ENCODE measurements at places on chromosomes 12 and 14. TPM values are rescaled to one million over a fixed set of nuclear protein-coding genes. Genes with fewer than 3 reads are reported as not detected.

GRCh38 chr12:118429688-118430383 is 53.5 kb downstream of the SUDS3 start:
- H3K4me1 ChIP-seq, result no peaks in the 10 kb centered on the region
- no peaks in the 10 kb centered on the region for H3K27me3 ChIP-seq
- no peak for DNase-seq
- H3K27ac ChIP-seq, result no peak overlapping the region
- H3K36me3 ChIP-seq, result no peaks in the 10 kb centered on the region

- H3K27ac ChIP-seq, result peak overlapping the region; percentile 92
- peaks cover 2% of the 10 kb centered on the region for H3K36me3 ChIP-seq
- peak; percentile 75 for DNase-seq
- no peak overlapping the region for H3K4me3 ChIP-seq
Measured at GRCh38 chr14:50045039-50045711, 71.2 kb downstream of the VCPKMT start.

- peaks cover 57% of the 10 kb centered on the region for H3K4me1 ChIP-seq
- peak; percentile 44 for DNase-seq
- no peaks in the 10 kb centered on the region for H3K27me3 ChIP-seq
- H3K36me3 ChIP-seq, result no peaks in the 10 kb centered on the region
Measured at GRCh38 chr12:57896434-57897201, 44.7 kb upstream of the ATP23 start.

DNA sequence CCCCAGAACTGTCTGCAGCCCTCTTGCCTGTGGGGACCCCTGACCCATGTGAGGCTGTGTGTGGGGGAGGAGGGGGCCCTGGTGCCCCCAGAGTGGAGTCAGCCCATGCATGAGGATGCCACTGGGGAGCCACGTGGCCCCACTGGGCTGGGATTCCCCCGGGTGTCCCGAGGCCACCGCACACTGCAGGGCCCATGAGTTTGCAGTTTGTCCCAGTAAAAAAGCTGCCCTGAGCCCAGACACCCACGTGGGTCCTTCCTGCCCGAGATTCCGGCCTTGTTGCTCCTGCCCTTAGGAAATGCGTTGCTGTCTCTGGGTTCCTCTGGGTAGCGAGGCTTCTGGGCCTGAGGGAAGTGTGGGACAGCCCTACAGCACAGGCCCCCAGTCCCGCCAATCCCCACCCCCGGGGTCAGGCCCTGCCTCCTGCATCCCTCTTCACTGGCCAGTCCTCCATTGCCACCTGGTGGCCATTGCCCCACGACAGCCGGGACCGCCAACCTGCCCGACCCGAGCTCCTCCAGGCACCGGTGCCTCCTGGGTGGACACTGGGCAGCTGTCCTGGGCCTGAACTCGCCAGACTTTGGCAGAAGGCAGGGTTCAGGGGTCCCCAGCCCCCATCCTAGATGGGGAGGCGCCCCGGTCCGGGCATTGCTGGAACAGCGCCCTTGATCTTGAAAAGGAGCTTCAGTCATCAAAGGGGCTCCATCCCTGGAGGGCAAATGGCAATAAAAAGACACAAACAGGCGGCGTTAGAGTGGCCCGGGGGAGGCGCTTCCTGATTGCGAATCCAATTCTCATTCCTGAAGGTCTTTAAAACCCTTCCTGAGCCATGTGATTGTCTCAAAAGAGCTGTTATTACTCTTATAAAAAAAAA is 15.6 kb upstream of the C14orf180 start:
- H3K4me1 ChIP-seq, result peaks cover 12% of the 10 kb centered on the region
- H3K27ac ChIP-seq, result no peak overlapping the region
- H3K27me3 ChIP-seq, result no peaks in the 10 kb centered on the region
- H3K4me3 ChIP-seq, result no peak overlapping the region

- no peak for DNase-seq
- no peak overlapping the region for H3K27ac ChIP-seq
- H3K27me3 ChIP-seq, result no peaks in the 10 kb centered on the region
Measured at GRCh38 chr14:35858521-35859209, 32.5 kb downstream of the BRMS1L start.

GRCh38 chr14:93936245-93936644 is 9.1 kb downstream of the FAM181A start:
- no peak overlapping the region for H3K4me3 ChIP-seq
- peaks cover 11% of the 10 kb centered on the region for H3K4me1 ChIP-seq
- H3K27me3 ChIP-seq, result peaks cover 11% of the 10 kb centered on the region

DNA sequence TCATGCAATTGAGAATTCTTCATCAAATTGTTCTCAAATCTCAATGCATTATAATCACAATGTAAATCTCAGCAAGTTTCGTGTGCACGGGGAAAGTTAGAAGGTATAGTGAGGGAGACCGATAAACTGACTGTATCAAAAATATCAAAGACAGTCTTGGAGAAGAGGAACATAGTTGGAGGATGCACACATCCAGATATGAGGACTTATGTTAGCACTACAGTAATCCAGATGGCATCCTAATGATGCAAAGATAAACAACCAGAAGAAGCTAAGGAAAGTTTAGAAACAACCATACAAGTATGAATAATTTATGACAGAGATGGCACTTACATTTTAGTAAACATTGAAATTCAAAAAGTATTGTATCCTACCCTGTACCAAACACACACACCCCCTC is 760.1 kb downstream of the RPS29 start:
- no peak for DNase-seq
- H3K4me1 ChIP-seq, result no peaks in the 10 kb centered on the region
- no peaks in the 10 kb centered on the region for H3K36me3 ChIP-seq
- H3K27ac ChIP-seq, result no peak overlapping the region

DNA sequence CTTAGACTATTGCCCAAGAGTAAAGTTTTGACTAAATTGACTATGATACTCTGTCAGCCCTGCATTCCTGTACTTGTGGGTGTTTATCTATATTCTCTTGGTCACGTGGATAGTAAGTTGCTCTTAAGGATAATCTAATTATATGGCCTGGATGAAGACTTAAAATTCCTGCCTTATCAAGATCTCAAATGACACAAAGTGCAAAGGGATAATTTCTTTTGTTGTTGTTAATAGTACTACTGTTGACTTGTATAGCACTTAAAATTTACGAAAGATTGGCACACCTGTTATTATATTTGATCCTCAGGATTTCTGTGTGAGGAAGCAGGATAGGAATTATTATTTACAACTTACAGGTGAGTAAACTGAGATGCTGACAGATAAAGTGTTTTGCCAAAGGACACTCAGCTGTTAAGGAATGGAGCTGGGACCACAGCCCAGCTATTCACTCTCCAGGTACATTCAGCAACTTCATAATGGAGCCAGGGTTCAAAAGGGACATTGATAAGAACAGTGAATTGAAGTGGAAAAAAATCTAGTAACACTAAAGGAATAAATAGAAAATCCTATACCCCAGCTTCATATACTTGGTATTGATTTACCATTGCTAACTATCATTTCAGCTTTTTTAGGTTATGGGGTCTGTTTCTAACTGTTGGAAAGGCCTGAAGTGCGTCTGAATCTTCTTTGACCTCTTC is 53.4 kb upstream of the EVL start:
- H3K27me3 ChIP-seq, result no peaks in the 10 kb centered on the region
- no peak overlapping the region for H3K27ac ChIP-seq
- H3K36me3 ChIP-seq, result no peaks in the 10 kb centered on the region
- H3K4me1 ChIP-seq, result no peaks in the 10 kb centered on the region

DNA sequence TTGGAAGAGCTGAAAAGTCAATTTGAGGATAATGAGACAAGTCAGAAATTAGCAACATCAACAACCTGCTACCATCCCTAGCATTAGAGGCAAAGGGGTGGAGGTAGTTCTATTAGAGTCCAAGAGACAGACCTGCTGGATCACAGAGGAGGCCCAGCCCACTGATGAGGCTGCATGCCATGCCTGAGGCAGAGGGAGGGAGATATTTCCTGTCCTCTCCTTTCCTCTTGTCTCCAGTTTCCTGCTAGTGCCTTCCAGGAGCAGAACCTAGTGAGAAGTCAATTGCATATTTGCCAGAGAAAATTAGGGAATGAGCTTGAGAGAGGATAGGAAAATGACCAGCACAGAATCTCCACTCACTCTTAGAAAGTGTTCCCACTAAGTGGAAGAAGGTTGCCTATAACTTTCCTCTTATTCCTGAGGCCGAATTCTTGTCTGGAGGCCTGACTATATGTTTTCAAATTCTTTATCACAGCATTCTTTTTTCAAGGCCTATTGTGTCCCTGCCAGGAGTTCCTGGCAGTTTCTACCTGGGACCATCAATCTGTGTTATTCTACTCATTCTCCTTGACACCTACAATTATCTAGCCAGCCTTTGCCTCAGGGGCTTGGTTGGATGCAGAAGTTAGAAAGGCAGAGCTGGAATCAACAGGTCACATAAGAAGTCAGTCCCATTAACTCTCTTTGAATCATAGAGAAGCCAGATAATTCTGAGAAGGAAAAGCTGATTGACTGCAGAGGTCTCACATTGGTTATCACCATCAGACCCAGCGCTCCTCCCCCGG is 121.9 kb downstream of the EMP1 start:
- H3K36me3 ChIP-seq, result no peaks in the 10 kb centered on the region
- H3K4me3 ChIP-seq, result no peak overlapping the region
- DNase-seq, result no peak
- H3K27ac ChIP-seq, result no peak overlapping the region
- no peaks in the 10 kb centered on the region for H3K27me3 ChIP-seq

DNA sequence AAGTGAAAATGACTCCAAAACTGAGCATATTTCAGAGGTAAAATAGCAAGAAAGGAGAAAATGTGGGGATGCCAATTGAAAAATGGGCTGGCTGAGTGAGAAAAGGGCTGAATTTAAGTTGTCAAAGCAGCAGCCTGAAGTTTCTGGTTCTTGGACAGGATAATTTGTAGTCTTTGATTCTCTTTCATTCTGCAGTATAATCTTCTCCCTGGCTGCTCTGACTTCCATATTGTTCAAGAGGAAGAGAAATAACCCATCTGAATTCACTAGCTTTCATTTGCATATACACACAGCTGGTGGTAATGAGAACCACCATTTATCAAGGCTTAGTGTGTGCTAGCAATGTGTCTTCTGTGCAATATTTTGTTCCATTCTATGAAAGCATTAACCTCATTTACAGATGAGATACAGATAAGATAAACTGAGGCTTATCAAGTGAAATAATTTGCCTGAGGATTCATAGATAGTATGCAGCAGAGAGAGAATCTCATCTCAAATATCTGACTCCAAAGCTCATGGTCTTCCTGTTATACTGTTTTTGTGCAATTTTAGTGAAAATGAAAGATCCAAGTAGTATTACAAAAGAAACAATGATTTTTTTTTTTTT is 184.2 kb downstream of the TMTC2 start:
- no peak for DNase-seq
- no peaks in the 10 kb centered on the region for H3K36me3 ChIP-seq
- H3K4me3 ChIP-seq, result no peak overlapping the region
- H3K27ac ChIP-seq, result no peak overlapping the region
- H3K27me3 ChIP-seq, result no peaks in the 10 kb centered on the region

DNA sequence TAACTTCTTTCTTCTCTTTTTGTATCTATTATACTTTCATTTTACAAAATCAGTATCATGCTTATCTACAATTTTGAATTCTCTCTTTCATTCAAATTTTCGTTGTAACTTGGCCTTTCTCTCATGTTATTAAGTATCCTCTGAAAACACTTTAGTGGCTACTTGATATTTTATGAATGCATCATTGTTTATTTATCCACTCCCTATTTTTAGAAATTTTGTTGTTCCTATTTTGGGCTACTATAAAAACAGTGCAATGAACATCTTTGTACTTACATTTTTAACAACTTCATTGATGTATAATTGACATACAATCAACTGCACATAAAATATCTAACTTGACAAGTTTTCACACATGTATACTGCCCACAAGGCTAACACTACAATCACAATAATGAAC is 44.0 kb upstream of the AMIGO2 start:
- no peaks in the 10 kb centered on the region for H3K4me1 ChIP-seq
- H3K36me3 ChIP-seq, result no peaks in the 10 kb centered on the region
- H3K27ac ChIP-seq, result no peak overlapping the region
- H3K4me3 ChIP-seq, result no peak overlapping the region

GRCh38 chr12:54012631-54013409 is 4.0 kb downstream of the HOXC8 start:
- no peak overlapping the region for H3K4me3 ChIP-seq
- H3K27me3 ChIP-seq, result no peaks in the 10 kb centered on the region
- DNase-seq, result no peak
- H3K36me3 ChIP-seq, result no peaks in the 10 kb centered on the region
- H3K27ac ChIP-seq, result no peak overlapping the region

- no peak for DNase-seq
- H3K36me3 ChIP-seq, result no peaks in the 10 kb centered on the region
- no peaks in the 10 kb centered on the region for H3K27me3 ChIP-seq
- no peak overlapping the region for H3K27ac ChIP-seq
- H3K4me1 ChIP-seq, result no peaks in the 10 kb centered on the region
Measured at GRCh38 chr12:103774977-103775560, 66.0 kb downstream of the NT5DC3 start.

DNA sequence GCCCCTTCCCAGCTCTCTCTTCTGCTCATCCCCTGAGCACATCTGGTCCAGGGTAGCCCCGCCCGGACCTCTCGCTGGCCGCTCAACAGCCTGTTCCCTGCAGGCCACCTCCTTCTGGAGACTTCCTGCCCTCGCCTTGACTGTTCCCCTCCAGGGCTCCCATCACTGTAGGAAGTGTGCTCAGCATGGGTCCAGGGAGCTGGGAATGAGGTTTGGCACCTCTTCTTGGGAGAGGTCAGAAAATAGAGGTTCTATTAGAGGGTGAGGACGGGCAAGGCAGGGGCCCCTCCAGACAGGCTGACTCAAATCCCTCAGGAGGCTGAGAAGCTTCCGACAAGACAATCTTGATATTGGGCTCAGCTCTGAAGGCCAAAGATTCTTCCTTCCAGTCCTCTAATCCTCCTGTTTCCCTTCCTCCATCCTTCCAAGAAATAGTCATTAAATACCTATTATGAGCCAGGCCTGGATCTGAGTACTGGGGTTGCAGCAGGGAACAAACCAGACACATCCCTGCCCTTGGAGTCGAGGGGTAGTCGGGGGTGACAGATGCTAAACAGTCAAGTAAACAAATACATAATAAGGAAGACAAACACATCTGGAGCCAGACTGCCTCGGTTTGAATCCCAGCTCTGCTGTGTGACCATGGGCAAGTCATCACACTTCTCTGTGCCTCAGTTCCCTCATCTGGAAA is 30.6 kb downstream of the CMKLR1 start:
- no peak for DNase-seq
- H3K27me3 ChIP-seq, result no peaks in the 10 kb centered on the region
- no peaks in the 10 kb centered on the region for H3K4me1 ChIP-seq
- H3K36me3 ChIP-seq, result no peaks in the 10 kb centered on the region
- H3K27ac ChIP-seq, result no peak overlapping the region
- no peak overlapping the region for H3K4me3 ChIP-seq

DNA sequence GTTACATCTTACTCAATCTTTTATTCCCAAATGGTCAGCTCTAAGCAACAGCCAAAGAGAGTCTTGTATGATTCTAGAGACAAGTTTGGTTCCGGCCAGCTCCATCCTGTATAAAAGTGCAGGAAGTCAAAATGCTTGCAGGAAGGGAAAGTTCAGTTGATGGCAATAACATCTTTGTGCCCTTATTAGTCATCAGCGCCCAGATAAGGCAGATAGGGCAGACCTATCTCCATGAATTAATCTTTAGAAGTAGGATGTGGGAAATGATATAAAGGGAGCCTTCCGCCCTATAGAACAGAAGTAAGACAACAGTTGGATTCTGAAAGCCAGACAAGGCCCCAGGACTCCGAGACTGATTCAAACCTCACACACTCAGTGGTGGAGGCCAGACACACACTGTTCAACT is 6.4 kb downstream of the GNS start:
- no peak overlapping the region for H3K27ac ChIP-seq
- no peaks in the 10 kb centered on the region for H3K27me3 ChIP-seq
- no peak overlapping the region for H3K4me3 ChIP-seq
- no peak for DNase-seq
- H3K4me1 ChIP-seq, result peaks cover 10% of the 10 kb centered on the region

ZDHHC22 gene
- 0.12 TPM for total RNA-seq

DPPA3 gene
- not detected for total RNA-seq

KRT81 gene
- total RNA-seq, result not detected

PLEKHD1 gene
- total RNA-seq, result 0.12 TPM

PLCZ1 gene
- not detected for total RNA-seq

TGM1 gene
- total RNA-seq, result 11.4 TPM

TSHR gene
- total RNA-seq, result 0.37 TPM

DNAI7 gene
- total RNA-seq, result 0.62 TPM

GDF3 gene
- not detected for total RNA-seq

Data from B cell (primary cell).